ENCODE measurements at places on chromosomes 12 and 14.

GRCh38 chr12:53982648-53983567, 2.0 kb upstream of the HOXC10 start:
- DNase-seq, result no peak

DNA sequence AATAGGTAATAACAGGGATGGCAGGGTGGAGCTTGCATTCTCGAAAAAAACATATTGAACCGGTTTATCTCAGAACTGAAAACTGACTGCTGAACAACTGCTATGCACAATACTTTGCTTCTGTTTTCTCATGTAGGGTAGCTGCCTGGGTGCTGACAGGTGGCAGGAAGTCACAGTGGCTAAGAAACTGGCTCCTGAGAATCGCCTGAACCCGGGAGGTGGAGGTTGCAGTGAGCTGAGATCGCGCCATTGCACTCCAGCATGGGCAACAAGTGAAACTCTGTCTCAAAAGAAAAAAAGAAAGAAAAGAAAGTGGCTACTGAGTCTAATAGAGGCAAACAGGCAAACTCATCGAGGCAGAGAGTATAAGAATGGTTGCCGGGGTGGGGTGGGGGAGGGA, 113.1 kb downstream of the CCDC60 start:
- no peak for DNase-seq

DNA sequence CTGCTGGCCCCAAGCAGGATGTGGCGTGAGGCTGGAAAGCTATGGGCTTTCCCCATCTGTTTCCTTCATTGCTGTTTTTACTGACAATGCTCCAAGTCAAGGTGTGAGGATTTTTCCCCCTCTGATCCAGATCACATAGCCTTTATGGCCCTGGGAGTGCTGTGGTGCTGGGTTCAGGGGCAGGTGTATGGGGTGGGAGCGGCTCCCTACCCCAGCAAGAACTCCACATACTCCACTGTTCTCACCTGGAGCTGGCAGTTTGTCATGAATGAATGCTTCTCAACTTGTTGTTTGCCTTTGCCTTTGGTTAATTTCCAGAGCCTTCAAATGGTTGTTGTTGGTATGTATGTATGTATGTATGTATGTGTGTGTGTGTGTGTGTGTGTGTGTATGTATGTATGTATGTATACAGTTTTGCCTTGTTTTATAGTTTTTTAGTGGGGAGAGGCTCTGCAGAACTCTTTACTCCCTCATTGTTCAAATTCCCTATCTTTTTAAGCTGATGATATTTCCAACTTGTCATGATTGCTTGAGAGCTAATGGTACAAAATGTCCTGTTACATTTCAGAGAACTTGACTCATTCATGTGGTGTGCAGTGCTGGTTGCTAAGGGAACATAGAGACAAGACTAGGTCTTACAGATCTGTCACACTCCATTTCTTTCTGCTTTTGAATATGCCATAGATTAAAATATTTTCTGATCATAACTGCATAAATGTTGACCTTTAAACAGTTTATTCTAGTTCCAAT, 36.6 kb upstream of the ASPG start:
- no peak for DNase-seq

GRCh38 chr12:3289702-3290101, 201.3 kb upstream of the PRMT8 start:
- no peak for DNase-seq

GRCh38 chr14:89418976-89419375, 1.9 kb upstream of the FOXN3 start:
- DNase-seq, result no peak

Measured in stimulated activated CD8-positive, alpha-beta memory T cell treated with anti-CD3 and anti-CD28 coated beads, Interleukin-2, amount 100 ng/mL, for 48 hours (primary cell).